Central memory CD4-positive, alpha-beta T cell (primary cell): ENCODE measurements at places on chromosomes 3 and 15.

DNA sequence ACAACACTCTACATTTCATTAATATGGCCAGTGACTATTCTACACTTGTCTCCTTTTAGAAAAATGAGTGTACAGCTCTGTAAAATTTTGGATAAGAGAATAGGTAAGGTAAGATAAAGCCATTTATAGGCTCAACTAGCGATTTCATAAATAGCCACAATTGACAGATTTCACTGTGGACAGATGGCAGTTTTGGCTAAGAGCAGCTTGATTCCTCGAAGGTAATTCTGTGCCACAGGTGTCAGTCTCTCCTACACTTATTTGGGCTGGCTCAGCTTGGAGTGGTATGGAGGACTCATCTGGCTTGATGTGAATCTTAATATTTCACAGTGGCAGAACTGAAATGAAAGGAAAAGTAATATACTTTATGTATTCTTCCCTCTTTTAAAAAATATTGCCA, 536.7 kb upstream of the TBL1XR1 start:
- no peak for DNase-seq

DNA sequence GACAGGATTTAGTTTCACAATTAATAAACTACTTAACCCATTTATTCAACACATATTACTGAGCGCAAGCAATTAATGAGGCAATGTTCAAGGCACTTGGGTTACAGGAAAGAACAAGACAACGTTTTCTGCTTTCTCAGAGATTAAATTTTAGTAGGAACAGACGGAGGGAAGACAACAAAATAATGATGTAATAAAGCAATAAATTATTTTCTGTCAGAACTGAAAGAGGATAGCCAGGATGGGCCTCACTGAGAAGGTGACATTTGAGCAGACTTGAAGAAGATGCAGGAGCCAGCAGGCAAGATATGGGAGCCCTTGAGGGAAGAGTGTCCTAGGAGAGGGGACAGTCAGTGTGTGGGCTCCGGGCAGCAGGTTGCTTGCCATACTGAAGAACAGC, 11.3 kb upstream of the RPL14 start:
- DNase-seq = no peak

GRCh38 chr3:129576514-129577352, 29.7 kb downstream of the PLXND1 start:
- DNase-seq = peak; percentile 89

DNA sequence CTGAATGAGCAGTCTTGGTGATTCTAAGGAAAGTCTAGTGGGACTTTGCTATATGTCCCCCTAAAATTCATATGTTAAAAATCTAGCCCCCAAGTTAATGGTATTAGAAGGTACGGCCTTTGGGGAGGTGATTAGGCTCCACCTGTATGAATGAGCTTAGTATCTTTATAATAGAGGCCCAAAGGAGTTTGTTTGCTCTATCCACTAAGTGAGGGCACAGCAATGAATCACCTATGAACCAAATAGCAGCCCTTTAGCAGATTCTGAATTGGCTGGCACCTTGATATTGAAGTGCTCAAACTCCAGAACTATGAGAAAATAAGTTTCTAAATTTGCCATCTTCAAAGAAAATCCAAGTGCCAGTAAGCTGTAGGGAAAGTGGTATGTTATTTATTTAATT, 187.9 kb downstream of the SUCNR1 start:
- no peak for DNase-seq

- DNase-seq = no peak
These were observed 35.6 kb upstream of the FLNB start for GRCh38 chr3:57972531-57973111.

GRCh38 chr3:30628205-30628900, 22.0 kb downstream of the TGFBR2 start:
- DNase-seq = no peak

DNA sequence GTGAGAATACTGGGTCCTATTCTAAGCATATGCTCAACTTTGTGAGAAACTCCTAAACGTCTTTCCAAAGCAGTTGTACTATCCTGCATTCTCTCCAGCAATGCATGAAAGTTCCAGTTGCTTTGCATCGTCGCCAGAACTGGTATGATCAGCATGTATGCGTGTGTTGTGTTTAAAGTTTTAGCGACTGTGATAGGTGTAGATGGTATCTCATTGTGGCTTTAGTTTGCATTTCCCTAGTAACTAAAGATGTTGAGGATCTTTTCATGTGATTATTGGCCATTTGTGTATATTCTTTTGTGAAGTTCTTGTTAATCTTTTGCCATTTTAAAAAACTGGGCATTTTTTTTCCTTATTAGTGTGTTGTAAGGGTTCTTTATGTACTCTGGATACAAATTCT, 115.1 kb downstream of the SPATA16 start:
- DNase-seq = no peak

DNA sequence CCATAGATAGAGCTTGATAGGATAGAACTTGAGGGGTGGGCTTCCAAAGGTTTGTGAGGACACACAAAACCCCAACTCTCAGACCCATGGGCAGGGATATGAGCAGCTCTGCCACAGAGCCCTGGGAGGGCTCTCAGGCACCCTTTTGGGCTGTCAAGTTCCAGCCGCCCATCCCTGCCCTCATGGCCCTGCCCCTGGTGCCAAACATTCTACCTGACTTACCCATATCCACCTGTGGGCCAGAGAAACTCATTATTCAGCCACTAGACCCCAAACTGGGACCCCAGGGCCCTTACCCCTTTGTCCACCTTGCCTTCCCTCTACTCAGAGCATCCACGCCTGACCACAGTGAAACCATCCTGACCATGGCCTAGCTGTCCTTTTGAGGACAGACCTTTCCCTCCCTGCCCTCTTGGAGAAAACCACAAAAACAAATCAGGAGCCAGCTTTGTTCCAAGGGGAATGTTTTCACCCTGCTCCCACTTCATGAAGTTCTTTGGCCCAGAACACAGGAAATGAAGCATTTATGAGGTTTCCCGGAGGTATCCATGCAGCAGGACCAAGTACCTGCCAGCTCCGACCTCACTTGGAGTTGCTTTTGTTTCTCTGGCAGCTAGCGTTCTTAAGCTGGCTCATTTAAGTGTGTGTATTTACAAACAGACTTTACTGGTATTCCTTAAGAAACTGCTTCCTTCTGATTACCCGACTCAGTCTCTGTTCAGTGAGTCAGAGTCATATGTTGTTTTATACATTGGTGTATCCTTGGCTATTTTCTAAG, 34.2 kb upstream of the GALNT15 start:
- DNase-seq = no peak

DNA sequence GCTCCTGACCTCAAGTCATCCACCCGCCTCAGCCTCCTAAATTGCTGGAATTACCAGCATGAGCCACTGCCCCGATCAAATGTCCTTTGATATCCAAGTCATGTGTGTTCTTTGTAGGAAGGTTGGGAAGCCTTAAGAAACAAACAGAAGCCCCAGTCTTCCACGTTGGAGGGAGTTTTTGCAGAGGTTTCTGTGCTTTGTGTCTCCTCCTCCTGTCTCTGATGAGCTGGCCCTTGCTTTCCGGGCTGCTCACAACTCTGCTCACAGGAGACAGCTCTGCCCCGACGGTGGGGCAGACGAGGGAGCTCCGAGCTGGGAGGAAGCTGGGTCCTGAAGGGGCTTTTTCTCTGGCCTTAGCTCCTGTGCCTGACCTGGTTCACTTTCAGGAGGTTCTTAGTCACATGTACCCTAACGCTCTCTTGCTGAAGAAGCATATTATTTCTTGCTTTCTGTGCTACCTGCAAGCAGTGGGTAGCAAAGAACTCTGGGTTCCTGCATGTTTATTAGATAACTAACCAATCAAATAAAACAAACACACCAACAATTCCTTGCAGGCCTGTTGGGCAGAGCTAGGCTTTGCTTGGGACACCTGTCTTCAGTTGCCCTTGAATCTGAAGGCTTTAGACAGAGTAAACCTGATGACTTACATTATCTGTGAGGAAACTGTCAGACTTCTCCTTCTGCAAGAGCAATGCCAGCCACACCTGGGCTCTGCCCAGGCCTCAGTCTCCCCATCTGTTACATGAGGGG, 52.6 kb upstream of the SMAD6 start:
- DNase-seq = no peak

- DNase-seq = no peak
These were observed 32.6 kb upstream of the ATP11B start for GRCh38 chr3:182760576-182761164.

DNA sequence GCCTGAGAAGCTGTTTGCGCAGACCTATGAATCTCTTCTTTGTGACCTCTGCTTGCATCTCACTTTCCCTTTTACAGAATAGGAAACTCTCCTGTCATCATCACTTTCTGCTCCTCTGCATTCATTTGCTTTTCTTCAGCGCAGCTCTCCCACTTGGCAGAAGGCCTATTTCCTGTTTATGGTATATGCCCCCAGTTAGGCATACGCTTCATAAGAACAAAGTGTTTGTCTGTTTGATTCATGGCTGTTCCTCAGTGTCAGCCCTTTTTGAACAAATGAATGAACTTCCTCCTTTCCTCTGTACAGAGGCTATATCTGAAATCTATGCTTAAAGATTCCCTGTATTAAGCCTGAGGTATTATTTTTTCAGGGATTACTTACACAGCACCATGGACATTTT, 1216.9 kb upstream of the GBE1 start:
- DNase-seq = no peak

- no peak for DNase-seq
These were observed 253.9 kb downstream of the RORA start for GRCh38 chr15:60975218-60975617.

DNA sequence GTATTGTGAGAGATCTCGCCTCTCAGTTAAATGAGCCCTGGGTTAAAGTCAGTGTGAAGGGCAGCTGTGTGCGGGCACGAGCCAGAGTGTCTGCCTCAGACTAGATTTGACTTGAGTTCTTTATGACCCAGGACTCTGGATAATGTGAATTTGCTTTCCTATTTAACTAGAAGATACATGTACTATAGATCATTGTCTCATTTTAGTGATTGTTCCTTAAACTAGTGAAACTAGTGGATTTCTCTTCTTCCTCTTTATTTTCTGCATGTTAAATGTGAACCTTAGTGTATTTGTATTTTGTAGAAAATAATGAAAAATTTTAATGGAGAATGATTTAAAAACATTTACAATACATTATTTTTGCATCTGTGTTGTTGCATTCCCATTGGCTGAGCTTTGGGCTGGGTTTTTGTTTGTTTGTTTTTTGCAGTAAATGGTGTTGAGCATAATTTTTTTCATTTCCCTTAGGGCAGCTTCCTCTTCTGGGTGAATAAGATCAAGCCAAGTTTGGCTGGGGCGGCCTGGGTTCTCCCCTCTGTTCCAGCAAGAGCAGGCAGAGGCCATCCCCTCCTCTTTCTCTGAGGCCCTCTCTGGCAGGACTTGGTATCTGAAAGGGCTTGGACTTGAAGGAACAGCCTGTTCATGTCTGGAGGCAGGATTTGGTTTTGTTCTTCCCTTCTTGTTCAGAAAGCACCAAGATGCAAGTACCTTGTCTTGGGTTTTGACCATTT, 15.0 kb downstream of the GCSAM start:
- DNase-seq = no peak

- peak; percentile 13 for DNase-seq
These were observed 1.5 kb downstream of the DUSP7 start for GRCh38 chr3:52054661-52055511.

DNA sequence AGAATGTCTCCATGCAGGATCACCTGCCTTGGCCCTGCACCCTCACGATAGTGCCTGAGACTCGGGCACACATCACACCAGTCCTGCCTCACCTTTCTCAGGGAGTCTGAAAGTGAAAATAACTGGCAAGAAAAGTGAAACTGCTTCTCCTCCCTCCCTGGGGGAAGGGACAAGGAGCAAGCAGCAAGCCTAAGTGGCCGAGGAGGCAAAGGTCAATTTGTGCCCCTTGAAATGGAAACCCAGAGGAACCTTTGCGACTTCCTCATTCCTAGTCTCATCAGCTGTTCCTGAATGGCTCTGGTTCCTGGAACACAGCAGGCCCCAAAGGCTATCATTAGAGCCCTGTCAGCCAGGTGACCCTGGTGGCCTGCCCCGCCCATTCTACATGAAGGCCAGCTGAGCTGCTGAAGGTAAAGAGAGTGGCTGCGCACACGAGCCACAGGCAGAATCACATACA, 28.0 kb upstream of the SLCO2A1 start:
- DNase-seq = no peak

- no peak for DNase-seq
These were observed 141.7 kb downstream of the IL5RA start for GRCh38 chr3:2968475-2968874.

GRCh38 chr3:141914311-141914710, 37.9 kb downstream of the ATP1B3 start:
- DNase-seq = no peak

DNA sequence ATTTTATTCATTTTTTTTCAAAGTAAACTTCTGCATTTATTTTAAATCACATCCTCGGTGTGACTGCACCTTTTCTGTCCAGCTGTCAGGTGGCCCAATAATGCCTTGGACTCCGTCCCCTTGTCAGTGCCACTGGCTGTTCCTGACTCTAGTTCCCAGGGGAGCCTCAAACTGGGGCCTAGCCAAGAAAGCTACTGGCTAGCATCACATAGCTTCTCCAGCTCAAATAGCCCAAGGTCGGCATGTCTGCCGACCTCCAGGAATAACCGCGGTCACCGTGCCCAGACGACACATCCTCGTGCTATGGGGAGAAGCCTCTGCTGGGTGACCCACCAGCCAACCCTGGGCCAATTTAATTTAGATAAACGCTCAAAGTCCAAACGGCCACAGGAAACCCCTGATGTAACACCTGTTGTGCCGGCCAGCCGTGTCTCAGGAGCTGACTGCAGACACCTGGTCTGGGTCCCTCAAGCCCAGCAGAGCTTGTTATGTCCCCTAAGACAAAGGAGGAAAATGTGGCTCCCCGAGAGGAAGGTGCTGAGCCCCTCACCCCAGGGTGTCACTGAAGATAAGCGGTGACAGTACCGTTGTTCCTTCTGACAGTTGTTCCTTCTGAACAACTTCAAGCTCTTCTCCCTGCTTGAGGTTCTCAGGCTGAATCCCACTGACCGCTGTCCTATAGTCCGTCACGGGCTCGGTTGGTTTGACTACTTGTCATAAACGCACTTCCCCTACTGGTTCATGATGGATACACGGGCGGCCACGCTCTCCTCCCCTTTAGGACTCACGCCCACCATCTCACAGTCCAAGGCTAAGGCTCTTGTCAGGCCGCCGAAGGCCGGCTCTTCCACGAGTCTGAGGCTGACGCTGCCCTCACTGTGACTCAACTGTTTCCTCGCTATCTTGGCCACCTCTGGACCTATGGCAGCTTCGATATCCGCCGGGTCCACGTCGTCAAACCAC, 126.2 kb downstream of the KLF13 start:
- DNase-seq = no peak

GRCh38 chr15:49058559-49058958, 12.3 kb upstream of the SECISBP2L start:
- no peak for DNase-seq

GRCh38 chr15:77042245-77042919, 28.5 kb downstream of the TSPAN3 start:
- no peak for DNase-seq

DNA sequence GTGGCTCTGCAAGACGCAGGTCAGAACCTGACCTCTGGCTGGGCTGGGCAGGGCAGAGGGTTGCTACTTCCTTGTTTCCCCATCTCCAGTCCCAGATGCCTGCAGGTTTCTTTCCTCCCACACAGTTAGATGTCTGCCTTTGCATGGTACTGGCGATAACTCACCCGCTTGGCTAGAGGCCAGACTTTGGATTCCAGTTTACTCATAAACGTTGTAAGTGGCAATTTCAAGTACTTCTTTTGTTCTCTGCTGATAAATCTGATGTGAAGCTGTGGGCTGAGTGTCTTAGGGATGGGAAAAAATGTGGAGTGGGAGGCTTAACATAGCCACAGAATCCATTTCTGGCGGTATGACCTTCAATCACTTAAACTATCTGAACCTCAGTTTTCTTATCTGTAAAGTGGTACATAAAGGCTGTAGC, 194.2 kb downstream of the EBLN2 start:
- no peak for DNase-seq
